ENCODE measurements at places on chromosomes 16 and 17. TPM values are rescaled to one million over a fixed set of nuclear protein-coding genes. Genes with fewer than 3 reads are reported as not detected.

The TXNDC17 gene
- 53.2 TPM for total RNA-seq

GRCh38 chr16:9847146-9847545, 335.1 kb downstream of the GRIN2A start:
- H3K27ac ChIP-seq, result no peak overlapping the region
- no peak overlapping the region for H3K4me3 ChIP-seq
- no peaks in the 10 kb centered on the region for H3K27me3 ChIP-seq

The MT1A gene
- 1.2 TPM for total RNA-seq

- no peak for DNase-seq
- H3K36me3 ChIP-seq, result no peaks in the 10 kb centered on the region
- no peak overlapping the region for H3K4me3 ChIP-seq
- H3K27me3 ChIP-seq, result no peaks in the 10 kb centered on the region
- peak overlapping the region; percentile 60 for H3K27ac ChIP-seq
- peaks cover 67% of the 10 kb centered on the region for H3K4me1 ChIP-seq
These were observed 71.5 kb downstream of the WWP2 start for GRCh38 chr16:69833357-69834282.

The KRT12 gene
- total RNA-seq, result not detected

The CCL14 gene
- total RNA-seq, result 8.8 TPM

The SUPT4H1 gene
- total RNA-seq, result 55.2 TPM

The LITAFD gene
- not detected for total RNA-seq

- peak; percentile 57 for DNase-seq
- H3K27ac ChIP-seq, result peak overlapping the region; percentile 69
- peak overlapping the region; percentile 77 for H3K4me3 ChIP-seq
- H3K36me3 ChIP-seq, result no peaks in the 10 kb centered on the region
- H3K27me3 ChIP-seq, result peaks cover 23% of the 10 kb centered on the region
These were observed 13.7 kb downstream of the SYCE1L start for GRCh38 chr16:77212741-77213541.
